Skin of body (tissue), 3 donors: ENCODE measurements at places on chromosomes 5 and 9.

DNA sequence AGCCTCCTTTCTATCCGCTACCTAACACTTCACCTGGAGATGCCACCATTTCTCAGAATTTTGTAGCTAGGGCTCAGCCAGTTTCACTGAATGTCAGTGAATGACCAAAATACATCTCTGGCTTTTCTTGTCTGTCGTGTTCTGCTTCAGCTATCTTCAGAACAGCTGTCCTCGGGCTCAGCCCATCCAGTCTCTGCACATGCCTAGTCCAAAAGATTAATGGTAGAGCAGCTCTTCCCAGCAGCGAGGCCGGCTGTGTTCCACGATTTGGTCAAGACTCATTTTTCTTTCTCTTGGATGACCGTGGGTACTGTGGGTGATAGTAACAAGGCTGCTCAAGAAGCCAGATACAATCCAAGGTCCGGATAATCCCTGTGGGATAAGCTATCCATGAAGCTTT lies 342.8 kb downstream of the GABRG2 start:
- no peak for DNase-seq

GRCh38 chr9:6956879-6957278 lies 199.1 kb downstream of the KDM4C start:
- no peak for DNase-seq

DNA sequence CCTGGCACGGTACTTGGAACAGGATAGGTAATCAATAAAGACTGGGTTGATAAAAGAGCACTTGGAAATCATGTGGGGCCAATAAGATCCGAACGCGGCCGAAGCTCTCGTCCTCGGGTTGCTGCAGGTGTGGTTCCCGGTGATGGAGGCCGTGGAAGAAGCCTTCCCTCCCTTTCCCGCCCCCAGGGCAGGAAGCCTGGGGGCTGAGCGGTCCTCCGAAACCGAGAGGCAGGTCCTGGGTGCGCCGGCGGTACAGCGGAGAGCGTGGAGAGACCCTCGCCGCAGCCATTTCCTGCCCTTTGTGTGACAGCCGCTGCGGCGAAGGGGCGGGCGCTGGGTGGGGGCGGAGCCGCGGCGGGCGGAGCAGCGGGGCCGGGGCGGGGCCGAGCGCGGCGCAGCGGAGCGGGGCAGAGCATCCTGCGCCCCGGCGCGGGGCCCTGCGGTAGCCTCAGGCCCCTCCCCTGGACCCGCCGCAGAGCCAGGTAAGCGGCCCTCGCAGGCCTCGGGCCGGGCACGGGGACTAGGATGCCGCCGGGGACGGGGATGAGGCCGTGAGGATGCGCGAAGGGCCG lies at the start of gene CYFIP2:
TSS of gene CYFIP2 (plus strand) at position 410 of the 572 bp plus-strand sequence. CDS start 19,239 bp downstream, outside the sequence.
- peak; percentile 8 for DNase-seq

- no peak for DNase-seq
Observed at GRCh38 chr5:149940077-149940574, 4.5 kb downstream of the PDE6A start.

GRCh38 chr9:20728493-20729220 lies 44.6 kb downstream of the FOCAD start:
- peak; percentile 0 for DNase-seq

DNA sequence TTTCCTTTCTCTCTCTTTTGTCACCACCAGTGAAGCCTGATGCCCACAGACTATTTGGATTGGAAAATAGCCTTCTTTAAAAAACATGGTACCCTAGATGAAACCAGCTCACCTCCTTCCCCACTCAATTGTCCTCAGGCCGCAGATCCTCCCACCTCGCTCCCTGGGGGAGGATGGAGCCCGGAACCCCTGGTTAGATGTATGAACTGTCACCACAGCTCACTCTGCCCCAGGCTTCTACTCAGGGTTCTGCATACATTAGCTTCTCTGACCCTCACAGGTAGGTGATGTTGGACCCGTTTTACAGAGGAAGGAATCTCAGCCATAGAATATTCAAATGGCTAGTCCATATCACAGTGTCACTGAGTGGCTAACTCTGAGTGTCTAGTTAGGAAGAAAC lies 1.8 kb downstream of the MAMDC2 start:
- DNase-seq, result no peak
